Stimulated activated CD4-positive, alpha-beta T cell treated with anti-CD3 and anti-CD28 coated beads, TNF-alpha, amount 100 ng/mL, for 24 hours (primary cell): ENCODE measurements at places on chromosomes 4 and X.

DNA sequence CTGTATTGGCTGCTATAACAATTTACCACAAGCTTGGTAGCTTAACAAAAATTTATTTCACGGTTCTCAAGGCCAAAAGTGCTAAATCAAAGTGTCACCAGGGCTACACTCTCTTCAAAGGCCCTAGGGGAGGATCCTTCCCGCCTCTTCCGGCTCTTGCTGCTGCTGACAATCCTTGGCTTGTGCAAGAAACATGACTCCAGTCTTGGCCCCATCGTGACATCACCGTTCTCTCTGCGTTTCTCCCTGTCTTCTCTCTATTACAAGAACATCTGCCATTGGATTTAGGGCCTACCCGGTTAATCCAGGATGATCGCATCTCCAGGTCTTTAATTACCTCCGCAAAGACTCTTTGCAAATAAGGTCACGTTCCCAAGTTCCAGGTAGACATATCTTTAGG, 10.4 kb upstream of the CLCN4 start:
- DNase-seq = no peak

- DNase-seq = no peak
Measured at GRCh38 chrX:9859711-9860555, 73.7 kb downstream of the SHROOM2 start.

DNA sequence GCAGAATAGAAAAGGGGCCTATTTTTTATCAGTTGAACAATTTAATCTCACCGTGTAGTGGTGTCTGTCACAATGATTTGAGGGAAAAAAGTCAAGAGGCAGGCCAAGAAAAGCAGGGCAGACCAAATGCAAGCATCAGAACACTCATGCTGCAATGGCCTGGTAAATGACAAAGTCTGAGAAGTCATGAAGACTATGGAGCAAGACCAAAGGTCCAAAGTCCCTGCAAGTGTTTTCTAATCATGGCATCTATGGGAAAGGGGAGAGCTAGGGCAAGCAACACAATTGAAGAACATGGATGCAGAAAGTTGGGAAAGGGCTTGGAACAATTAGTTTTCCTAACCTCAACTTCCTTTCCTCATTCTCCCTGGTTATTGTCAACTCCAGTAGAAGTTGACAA, 147.7 kb upstream of the TLL1 start:
- no peak for DNase-seq

DNA sequence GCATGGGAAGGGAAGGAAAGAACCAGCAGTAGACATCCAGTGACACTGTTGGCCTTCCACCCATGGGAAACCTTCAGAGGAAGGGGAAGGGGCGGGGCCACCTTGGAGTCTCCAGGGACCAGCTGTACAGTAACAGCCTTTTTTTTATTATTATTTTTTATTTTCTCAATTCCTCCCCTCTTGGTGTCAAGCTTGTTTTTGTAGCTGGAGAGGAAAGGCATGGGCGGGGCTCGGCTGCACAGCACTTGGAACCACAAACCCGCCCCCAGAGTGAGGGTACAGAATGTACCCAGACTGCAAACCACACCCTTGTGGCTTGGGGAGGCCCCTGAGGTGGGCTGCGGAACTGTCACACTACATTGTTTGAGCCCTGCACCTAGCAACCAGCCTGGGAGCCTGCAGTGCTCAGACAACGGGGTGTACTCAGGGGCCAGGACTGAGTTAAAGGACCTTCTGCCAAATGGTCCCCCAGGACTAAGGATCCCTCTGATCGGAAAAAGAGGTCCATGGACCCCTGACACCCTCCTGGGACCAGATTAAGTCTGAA, 45.7 kb downstream of the PRPS1 start:
- DNase-seq = peak; percentile 82

DNA sequence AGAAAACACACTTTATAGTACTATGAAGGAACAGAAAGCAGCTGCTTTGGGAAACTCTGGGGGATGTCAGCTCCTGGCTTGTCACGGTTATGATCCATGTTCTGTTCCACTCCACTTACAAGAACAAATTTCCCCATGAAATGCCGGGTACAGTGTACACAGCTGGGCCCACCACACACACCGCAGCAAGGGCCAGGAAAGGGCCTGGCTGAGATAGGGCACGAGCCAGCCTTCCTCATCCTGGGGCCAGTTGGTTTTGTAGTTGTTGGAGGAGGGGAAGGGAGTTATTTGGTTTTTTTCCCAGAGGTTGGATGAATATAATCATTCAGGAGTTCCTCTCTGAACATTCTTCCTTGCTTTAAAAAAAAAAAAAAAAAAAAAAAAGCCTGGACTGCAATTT, 56.8 kb downstream of the SEPSECS start:
- no peak for DNase-seq

DNA sequence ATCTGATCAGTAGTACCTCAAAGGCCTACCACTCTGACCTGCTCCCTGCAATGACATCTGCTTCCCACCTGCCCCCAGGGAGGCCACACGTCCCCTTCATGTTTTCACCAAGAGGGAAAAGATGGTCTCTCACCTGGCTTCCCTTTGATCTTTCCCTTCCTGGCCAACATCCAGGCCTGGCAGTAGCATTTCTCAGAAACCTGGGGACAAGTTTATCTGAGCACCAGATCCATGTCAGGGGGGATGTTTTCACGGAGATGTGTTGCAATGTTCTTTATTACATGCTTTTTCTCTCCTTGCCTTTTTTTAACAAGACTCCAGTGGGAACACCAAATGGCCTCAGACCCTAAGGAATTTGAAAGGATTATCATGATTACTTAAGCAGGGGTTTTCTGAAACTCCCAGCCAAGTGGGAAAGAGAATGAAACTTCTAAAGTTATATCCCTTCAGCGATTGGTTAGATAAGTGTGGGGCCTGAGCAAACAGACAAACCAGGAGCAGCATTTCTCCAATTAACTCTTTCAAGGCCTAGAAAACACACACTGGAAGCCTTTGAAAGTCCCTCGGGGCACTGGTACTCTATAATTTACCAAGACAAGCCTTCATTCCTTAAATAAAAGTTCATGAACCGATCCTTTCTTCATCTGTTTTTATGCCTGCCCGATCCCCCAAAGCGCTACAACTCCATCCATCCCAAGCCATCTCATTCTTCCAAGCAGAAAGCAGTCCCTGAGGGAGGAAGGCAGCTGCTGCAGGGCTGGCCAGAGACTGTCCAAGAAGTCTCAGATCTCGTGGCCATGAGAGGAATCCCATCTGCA, 94.1 kb downstream of the BCOR start:
- no peak for DNase-seq

DNA sequence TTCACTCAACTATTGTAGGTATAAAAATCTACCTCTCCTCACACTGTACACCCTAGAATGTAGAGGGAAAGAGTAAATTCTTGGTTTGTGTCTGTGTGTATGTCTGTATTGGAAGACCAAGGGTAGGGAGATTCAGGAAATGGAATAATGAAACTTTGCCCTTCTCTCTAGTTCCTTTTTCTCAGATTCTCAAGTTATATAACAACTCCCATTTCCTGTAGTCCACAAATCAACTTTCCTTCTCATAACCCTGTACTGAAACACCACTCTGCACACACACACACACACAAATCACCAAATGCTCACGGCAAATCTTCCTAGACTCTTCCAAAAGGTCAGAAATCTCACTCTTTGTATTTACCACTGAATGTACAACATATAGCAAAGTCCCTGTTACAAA, 824.5 kb upstream of the DIAPH2 start:
- no peak for DNase-seq

DNA sequence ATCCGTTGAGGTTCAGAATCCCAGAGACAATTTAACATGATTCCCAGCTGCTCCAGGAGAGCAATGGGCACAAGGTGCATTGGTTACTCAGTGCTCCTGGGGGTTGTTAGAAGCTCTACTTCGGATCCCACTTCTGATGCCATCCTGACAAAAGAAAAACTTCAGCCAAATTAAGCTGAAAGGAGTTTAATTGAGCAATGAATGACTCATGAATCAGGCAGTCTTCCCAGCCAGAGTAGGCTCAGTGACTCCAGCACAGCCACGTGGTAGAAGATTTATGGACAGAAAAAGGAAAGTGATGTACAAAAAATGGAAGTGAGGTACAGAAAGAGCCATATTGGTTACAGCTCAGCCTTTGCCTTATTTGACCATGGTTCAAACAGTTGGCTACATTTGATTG, 95.7 kb downstream of the PWWP3B start:
- no peak for DNase-seq

GRCh38 chr4:25310803-25311166, 1.8 kb upstream of the ZCCHC4 start:
- no peak for DNase-seq

GRCh38 chr4:53931461-53931961, 132.9 kb downstream of the CHIC2 start:
- no peak for DNase-seq

GRCh38 chrX:134670134-134670924, 12.1 kb upstream of the PLAC1 start:
- no peak for DNase-seq

GRCh38 chr4:8647094-8647570, 54.6 kb downstream of the CPZ start:
- no peak for DNase-seq
